ENCODE measurements at places on chromosomes 16 and 17. TPM values are rescaled to one million over a fixed set of nuclear protein-coding genes. Genes with fewer than 3 reads are reported as not detected.

DNA sequence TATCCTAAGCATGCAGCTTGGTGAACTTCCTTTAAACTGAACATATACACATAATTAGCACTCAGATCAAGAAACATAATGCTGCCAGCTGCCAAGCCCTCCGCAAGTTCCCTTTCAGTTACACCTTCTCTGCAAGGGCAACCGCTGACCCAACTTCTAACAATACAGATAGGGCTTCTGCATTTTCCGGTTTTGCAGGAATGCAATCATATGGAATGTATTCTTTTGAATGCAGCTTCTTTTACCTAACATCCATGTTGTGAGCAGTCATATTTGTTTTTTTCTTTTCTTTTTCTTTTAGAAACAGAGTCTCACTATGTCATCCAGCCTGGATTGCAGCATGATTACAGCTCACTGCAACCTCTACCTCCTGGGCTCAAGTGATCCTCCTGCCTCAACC is 110.7 kb downstream of the GSG1L start:
- DNase-seq = no peak

Gene MYO15B
- total RNA-seq = 214 TPM

DNA sequence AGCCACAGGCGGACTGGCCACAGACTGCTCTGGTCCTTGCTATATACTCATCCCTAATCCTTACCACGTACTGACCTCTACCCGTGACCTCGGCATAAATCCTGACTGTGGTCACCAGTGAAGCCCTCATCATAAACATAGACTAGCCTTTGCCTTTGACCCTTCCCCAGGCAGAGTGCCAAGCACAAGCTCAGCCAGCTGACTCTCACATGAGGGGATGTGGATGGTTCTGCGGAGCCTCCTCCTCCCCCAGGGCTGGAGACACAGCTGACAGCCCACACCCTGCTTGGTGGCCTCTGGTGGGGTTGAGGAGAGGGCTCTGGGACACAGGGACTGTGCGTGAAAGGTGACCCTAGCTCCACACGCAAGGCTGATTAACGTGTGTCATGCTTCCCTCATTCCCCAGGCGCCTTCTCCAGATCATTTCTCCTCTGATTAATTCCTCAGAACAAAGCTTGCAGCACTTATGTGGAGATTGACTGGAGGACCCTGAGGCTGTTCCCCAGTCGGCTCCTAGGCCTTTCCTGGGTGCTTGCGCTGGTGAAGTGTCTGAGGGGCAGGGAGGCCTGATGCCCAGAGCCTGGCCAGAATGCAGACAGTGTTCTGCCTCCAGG is 241.5 kb upstream of the NLRP1 start:
- DNase-seq = no peak

- DNase-seq = no peak
These were observed 201.2 kb downstream of the GRIN2A start for GRCh38 chr16:9980981-9981380.

DNA sequence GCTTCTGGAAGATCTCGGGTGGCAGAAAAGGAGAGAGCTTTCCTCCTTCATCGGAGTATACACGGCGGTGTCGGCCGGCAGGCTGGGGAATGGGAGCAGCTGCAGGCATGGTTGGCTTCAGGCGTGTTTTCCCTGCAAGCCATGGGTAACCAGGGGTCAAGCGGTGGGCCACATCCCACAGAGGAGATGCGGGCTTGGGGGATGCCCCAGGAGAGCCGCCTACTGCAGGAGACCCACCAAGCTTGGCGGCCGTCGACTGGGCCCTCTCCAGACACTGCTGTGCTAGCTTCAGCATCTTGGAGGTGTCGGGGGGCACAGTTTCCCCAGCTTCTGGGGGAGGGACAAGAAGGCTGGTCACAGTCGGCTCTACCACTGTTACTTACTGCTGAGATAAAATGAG is 4.2 kb downstream of the VPS9D1 start:
- no peak for DNase-seq

DNA sequence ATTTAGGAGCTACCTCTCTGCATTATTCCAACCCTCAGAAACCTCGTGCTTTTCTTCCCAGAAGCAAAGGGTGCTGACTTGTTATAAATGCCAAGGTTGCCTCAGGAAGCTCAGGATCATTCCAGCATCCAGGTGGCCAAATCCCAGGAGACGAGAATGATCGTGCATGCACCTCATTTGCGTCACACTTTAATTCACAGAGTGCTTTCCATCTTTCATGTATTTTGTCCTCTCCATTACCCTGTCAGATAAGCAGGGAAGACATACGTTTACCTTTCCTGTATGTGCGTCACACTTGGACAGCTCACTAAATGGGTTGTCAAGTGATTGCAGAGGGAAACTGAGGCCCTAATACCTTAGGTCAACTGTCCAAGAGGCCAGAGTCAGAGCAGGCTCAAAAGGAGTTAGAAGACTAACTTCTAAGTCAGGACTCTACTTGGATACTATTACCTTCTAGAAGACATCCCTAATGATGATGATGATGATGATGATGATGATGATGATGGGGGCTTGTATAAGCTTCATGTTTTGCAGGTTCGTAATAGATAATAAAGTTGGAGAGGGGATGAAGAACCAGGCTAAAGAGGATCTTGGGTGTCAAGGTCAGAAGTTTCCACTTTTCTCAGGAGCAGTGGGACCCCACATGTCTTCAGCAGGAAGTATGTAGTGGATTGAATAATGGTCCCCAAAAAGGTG is 150.6 kb upstream of the TNRC6C start:
- DNase-seq = no peak

DNA sequence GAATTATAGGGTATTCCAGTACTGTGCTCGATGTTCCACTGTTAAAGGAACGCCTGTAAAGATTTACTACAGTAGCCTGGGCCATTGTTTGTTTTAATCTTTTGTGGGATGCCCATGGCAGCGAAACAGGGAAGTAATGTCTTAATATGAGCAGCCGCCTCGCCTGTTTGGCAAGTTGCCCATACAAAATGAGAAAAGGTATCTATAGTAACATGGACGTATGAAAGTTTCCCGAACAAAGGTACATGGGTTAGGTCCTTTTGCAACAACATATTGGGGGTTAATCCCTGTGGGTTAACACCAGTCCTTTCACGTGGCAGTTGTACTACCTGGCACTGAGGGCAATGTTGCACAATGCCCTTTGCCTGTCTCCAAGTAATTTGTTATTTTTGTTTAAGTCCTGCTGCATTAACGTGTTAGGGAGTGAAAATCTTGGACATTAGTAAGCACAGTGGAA is 21.1 kb upstream of the TMC5 start:
- DNase-seq = peak; percentile 87

- DNase-seq = no peak
These were observed 50.8 kb upstream of the KLHDC4 start for GRCh38 chr16:87816507-87817100.

DNA sequence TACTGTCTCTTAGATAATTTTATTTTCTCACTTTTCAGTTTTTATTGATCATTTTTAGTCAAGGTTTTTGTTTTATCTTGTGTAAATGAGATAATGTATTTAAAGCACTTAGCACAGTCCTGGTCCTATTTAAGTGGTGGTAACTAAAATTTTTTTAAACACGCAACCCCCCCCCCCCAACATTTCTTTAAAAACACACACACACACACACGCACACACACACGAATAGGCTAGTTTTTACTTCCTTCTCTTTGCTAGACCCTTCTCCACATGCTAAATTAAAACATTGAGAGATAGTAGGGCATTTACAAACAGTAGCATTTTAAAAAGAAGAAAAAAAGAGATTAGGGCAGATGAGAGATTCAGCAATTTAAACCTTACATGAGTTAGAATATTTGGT is 5.0 kb downstream of the NFATC3 start:
- no peak for DNase-seq

GRCh38 chr17:19457830-19458271 is 46.8 kb downstream of the RNF112 start:
- DNase-seq = no peak

Gene MMP28
- total RNA-seq = 12.8 TPM

Gene UNKL
- total RNA-seq = 96.7 TPM

DNA sequence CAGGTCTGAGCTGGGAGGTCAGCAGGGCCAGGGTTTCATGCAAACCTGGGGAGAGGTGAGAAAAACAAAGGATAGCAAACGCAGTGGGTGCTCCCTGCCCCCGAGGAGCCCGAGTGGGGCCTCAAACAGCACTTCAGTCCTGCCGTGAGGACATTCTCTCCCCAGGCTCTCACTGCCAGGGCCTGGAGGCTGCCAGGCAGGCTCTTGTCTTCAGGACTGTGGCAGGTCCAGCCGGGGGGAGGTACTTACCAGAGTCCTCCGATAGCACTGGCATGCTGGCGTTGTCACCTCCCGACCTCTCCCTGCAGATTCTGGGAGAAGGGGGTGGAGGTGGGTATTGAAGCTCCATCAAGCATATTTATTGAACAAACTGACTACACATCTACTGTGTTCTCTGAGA is 1.3 kb downstream of the MPP3 start:
- DNase-seq = no peak

GRCh38 chr17:31584438-31585279 is 193.2 kb downstream of the RAB11FIP4 start:
- no peak for DNase-seq

DNA sequence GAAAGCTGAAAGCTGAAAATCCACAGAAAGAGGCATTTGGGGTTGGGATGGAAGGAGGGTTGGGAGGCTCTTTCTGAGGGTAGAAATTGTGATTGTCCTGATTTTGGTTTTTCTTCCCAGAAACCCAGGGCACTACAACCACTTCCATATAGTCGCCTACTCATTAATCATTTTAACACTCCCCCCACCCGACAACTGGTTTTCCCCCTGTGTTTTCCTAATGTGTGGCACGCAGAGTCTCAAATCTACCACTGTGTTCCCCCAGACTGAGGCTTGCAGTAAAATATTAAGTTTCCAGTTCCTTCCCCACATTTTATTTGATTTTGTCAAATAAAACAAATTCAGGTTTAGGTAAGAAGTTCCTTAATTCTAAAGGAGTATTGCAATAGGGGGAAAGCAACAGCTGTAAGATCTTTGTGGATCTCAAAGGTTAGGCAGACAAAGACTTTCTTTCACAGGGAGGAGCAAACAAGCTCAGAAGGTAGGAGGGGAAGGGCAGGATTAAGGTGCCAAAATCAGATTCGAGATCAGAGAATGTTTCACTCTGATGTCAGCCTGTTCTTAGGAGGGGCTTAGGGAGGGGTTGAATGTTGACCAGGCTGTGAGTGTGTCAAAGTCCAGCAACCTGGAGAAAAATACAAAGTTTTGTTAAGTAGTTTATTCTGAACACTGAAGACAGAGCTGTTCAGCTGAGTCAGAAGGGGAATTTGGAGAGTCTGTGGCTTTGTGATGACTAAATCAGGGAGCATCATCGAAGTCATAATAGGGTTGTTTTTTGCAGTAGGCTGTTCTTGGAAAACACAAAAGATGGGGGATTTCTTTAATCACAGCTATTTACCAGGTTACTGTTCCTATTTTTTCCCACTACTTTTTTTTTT is 3.6 kb downstream of the ZNF267 start:
- no peak for DNase-seq

DNA sequence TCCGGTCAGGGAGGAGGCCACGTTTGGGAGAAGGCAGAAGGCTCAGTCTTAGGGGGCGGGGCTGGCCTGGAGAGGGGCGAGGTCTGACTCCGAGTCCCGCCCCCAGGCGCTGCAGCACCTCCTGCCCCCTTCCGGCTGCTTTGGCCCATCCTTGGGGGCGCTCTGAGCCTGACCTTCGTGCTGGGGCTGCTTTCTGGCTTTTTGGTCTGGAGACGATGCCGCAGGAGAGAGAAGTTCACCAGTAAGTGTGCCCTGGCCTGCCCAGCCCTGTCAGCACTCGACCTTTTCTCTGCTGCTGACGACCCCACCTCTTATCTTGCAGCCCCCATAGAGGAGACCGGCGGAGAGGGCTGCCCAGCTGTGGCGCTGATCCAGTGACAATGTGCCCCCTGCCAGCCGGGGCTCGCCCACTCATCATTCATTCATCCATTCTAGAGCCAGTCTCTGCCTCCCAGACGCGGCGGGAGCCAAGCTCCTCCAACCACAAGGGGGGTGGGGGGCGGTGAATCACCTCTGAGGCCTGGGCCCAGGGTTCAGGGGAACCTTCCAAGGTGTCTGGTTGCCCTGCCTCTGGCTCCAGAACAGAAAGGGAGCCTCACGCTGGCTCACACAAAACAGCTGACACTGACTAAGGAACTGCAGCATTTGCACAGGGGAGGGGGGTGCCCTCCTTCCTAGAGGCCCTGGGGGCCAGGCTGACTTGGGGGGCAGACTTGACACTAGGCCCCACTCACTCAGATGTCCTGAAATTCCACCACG is 1.5 kb downstream of the TNFRSF12A start:
- peak; percentile 57 for DNase-seq

Gene TRIM37
- total RNA-seq = 22.6 TPM

GRCh38 chr17:48438516-48439061 is 8.6 kb upstream of the SKAP1 start:
- DNase-seq = no peak

Gene KRT32
- total RNA-seq = not detected

Gene SNX20
- 2.5 TPM for total RNA-seq

GRCh38 chr16:10870137-10870776 is 6.7 kb upstream of the CIITA start:
- no peak for DNase-seq

DNA sequence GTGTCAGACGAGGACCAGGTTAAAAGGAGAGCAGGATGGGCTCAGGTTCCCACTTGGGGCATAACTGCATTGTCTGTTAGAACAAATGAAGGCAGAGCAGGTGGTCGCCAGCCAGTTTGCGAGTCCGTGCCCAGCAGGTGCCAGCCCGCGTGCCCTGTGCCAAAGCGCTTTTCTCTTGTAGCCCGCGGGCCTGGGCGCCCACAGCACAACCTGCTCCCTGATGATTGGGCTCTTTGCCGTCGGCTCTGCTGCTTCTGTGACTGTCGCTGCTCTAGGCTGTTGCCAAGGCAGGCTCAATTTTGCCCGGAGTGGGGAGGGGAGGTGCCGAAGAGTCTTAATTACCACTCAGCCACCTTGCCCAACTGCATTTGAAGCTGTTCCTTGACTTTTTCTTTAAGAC is 21.1 kb downstream of the KNOP1 start:
- DNase-seq = no peak

DNA sequence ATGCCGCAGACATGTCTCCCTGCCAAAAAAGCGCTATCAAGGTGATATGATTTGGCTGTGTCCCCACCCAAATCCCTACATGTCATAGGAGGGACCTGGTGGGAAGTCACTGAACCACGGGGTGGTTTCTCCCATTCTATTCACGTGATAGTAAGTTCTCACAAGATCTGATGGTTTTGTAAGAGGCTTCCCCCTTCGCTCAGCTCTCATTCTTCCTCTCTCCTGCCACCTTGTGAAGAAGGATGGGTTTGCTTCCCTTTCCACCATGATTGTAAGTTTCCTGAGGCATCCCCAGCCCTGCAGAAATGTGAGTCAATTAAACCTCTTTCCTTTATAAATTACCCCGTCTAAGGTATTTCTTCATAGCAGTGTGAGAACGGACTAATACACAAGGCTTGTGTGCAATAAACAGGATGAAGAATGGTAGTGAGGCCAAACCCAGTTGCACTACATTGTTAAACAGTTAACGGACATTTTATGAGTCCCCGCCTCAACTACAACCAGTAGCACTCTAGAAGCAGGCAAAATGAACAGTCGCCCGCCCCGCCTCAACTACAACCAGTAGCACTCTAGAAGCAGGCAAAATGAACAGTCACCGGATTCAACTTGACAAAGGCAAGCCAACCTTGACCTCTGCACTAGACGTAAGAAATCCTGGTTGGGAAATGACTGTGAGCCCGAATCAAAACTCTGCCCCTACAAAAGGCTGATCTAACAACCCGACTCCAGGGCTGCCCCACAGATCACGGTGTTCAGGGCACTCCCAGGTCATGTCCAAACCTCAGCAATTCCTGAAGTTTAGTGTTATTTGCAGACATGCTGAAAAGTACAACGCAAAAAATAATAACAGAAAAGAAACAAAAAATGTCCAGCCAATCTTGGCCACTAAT is 26.3 kb downstream of the VPS53 start:
- DNase-seq = no peak

Gene SP6
- 1.4 TPM for total RNA-seq
